Upper lobe of left lung (tissue), 6 donors: ENCODE measurements at places on chromosomes 12 and 14. TPM values are rescaled to one million over a fixed set of nuclear protein-coding genes. Genes with fewer than 3 reads are reported as not detected.

AKAP3 gene
- not detected for total RNA-seq

FBXO21 gene
- 38.2 TPM for total RNA-seq

- no peak for DNase-seq
Observed at GRCh38 chr14:95024380-95024779, 132.9 kb downstream of the DICER1 start.

DNA sequence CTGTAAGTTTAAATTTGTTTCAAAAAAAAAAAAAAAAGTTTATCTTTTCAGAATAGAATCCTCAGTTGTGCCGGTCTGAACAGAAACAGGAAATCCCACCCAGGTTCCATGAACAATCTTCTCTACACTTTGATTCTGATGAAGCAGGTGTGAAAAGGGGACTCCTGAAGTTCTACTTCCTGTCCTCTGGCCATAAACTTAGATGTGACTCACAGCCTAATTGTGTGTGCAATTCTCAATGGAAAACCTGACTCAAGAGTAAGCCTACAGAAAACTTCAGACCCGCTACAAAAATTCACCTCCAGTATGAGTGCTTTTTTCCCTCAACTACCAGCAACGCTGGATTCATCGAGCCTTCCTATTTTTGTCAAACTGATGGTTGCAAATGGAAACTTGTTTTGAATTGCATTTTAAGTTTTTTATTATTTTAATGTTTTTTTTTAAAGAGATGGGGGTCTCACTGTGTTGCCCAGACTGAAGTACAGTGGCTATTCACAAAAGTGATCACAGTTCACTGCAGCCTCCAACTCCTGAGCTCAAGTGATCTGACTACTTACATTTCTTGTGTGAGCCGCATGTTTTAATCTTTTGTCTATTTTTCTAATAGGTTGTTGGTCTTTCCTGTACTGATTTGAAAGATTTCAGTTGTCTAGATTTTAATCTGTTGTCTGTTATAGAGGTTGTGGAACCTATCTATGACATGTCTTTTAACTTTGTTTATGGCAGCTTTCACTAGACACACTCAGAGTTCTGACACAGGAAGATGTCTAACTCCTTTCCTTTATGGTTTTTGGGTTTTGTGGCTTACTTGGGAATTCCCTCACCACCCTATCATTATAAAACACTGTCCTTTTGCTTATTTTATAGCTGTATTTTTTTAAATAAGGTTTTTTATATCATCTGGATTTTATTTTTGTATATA lies 37.6 kb downstream of the ATG14 start:
- DNase-seq, result no peak
